ENCODE measurements at places on chromosomes 12 and 14.

DNA sequence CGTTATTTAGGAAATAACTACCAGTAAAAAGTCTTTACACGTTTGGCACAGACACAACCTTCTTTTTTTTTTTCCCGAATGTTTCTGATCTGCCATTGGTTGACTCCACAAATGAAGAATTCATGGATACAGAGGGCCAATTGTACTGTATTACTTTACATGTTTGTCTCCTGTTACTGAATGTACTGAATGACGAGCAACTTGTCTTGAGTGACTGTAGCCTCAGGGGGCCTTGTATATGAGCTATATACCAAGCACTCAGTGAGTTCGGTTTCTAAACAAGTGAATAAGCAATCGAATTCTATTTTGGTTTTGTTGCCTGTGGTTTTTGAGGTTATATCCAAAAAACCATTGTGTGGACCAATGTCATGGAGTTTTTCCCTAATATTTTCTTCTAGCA lies 480.0 kb upstream of the SYT1 start:
- no peak for DNase-seq

- DNase-seq = no peak
These were observed 71.3 kb downstream of the PHLDA1 start for GRCh38 chr12:75960086-75960910.

GRCh38 chr12:15984097-15984800 lies 73.1 kb downstream of the DERA start:
- DNase-seq = no peak

DNA sequence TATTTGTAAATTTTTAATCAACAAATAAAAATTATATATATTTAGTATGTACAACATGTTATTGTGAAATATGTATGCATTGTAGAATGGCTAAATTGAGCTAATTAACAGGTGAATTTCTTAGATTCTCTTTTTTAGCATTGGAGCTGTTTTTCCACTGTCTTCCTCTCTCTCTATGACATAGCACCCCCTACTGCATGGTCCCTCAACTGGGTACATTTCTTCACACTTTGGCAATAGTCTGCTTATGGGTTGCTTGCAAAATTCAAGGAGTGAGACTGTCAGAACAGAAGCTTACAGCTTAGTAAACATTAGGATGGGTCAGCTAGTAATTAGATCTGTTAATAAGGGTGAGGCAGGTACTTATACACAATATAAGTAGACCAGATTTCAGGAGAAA lies 658.5 kb upstream of the MGAT4C start:
- peak; percentile 3 for DNase-seq

GRCh38 chr12:19778172-19778571 lies 338.9 kb downstream of the AEBP2 start:
- no peak for DNase-seq

GRCh38 chr12:60760965-60761364 lies 1165.1 kb downstream of the SLC16A7 start:
- DNase-seq = no peak

DNA sequence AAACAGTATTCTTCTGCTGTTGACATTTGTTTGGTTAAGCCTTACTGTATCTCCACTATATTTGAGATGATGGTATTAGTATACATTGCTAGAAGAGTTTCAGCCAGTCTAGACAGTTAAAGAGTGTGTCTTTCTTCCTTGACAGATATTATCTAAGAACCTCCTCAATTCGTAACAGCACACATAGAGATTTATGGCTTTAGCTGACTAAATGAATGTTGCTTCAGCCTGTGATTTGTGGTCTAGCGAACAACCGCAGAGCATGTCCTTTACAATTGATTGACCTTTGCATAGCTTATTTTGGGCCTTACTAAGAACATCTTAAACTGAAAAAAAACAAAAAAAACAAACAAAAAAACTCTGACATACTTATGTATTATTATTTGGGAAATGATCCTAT lies 122.2 kb downstream of the DAAM1 start:
- DNase-seq = peak; percentile 5

DNA sequence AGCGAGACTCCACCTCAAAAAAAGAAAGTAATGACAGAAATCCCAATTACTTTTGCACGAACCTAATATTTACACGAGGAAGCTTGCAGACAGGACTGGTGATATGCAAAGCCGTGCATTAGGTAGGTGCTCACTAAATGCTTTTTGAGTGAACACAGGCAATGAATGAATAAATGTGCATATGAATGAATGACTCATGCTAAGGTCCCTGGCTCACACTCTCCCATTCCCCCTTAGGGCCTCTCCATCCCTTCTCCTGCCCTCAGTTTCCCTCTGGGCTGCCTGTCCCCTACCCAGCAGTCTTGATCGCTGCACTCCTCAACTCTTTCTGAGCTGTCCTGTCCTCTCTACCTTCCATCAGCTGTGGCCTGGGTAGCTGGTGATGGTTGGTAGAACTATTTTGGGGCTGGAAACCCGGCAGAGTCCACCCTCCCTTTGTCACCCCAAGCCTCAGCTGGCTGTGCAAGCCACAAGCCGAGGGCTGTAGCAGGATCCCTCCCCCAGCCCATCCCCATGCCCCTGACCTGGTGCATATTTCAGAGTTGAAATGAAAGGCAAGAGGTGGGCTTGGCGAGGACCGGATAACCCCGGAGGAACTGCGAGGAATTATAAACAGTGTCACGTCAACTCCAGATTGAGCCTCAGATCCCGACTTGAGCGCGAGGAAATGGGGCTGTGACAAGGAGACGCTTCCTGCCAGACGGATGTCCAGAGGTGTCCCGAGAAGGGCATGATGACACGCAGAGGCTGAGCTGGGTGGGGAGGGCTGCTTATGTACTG lies 191.7 kb upstream of the GSC start:
- no peak for DNase-seq

DNA sequence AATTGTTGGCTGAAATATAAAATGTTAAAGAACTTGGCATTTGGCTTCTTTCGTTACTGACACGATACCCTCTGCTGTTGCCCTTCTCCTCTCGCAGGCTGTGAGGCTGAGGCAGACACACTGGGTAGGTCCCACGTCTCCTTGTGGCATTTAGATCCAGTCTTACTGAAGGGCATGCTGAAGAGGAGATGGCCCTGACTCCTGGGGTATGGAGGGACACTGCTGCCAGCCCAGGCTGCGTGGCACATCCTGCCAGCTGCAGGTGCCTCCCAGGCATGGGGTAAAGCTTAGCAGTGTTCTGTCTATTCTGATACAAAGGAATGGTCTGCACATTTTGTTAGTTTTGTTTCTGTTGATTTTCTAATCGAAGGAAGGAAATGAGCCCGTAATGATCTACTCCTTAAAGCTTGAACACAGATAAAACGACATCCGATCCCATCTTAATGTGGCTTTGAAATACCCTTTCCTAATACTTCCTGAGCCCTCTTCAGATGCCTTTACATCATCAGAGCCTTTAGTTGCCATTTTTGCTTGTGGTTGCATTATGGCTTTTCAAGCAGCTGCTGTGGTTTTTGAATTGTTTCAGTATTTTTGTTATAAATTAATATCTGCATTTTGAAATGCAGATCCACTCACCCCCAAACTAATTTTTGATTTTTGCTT lies 61.1 kb downstream of the WDR20 start:
- DNase-seq = no peak

DNA sequence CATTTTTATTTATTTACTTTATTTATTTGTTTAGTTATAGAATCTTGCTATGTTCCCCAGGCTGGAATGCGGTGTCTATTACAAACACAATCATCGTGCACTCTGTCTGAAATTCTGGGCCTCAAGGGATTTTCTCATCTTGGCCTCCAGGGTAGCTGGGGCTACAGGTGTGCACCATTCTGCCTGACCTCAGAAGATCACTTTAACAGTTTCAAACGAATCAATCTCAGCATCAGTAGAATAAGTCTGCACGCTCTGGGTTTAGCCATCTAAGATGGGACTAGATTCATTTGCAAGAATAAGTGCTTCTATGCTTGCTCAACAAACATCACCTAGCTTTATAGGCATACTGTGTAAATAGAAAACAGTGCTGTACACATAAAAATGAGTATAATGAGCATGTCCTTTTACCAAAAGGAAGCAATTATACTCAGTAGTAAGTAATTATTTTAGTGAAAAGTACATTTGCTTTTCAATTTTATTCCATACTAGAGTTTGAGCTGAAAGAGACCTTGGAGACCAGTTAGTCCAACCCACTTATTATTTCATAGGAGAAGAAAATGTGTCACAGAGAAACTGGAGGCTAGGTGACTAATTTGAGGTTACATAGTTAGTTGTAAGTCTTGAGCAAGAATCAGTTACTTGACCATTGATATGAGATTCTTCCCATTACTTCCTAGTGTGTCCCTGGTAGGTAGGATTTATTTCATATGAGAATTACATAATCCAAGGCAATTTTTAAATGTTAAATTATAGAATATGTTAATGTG lies 456.5 kb upstream of the LMO3 start:
- DNase-seq = no peak
